ENCODE measurements at places on chromosomes 1 and 21.

DNA sequence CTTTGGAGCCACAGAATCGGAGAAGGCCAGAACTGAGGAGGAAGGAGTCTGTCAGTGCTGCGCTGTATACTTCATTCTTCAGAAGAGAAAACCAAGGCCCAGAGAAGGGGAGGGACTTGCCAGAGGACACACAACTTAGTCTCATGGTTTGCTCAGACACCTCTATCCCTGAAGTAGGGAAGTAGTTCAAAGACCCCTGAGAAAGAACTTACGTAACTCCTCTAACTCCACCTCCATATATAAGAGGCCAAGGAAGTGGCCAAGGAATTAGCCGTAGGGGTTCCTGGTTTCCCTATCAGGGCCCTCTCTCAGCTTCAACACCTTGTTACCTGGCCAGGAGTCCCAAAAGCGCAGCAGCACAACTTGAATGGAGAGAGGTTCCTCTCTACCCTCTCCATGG lies 580 bp upstream of the NECTIN4 start:
- no peak for DNase-seq

DNA sequence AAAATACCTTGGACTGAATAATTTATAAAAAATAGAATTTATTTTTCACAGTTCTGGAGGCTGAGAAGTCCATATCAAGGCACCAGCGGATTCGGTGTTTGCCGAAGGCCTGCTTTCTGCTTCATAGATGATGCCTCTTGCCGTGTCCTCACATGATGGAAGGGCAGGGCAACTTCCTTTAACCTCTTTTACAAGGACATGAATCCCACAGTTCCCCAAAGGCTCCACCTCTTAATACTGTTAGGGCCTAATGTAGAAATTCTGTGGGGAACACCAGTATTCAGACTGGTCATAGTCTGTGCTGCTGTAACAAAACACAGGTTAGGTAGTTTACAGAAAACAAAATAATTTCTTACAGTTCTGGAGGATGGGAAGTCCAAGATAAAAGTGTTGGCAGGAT lies 25.9 kb downstream of the DYRK1A start:
- DNase-seq = no peak

DNA sequence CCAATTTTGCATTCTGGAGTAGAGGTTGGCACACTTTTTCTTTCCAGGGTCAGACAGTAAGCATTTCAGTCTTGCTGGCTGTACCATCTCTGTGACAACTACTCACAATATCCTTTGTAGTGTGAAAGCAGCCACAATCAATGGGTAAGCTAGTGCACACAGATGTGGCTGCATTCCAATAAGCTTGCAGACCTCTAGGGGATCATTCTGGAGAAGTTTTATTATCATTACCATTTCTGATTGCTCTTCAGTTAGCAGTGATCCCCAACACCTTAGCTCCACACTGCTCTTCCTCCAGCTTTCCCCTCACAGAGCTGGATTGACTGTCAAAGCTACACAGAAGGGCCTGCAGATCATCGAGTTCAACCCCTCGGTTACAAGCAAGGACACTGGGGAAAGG lies 9.1 kb downstream of the RXRG start:
- no peak for DNase-seq

DNA sequence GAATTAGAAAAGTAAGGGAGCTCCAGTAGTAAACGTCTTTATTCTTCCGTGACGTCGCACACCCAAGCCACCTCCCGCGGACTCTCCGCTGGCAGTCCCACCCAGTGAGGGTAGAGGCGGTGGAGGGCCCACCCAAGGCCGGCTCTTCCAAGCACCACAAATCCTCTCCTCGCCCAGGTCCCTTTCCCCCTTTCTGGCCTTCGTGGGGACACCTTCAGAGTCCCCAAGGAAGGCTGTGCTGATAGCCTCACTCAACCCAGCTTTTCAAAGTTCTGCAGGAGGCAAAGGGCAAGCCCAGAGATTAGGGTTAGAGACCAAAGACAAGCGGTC lies 349 bp upstream of the GPN2 start:
- DNase-seq = no peak

DNA sequence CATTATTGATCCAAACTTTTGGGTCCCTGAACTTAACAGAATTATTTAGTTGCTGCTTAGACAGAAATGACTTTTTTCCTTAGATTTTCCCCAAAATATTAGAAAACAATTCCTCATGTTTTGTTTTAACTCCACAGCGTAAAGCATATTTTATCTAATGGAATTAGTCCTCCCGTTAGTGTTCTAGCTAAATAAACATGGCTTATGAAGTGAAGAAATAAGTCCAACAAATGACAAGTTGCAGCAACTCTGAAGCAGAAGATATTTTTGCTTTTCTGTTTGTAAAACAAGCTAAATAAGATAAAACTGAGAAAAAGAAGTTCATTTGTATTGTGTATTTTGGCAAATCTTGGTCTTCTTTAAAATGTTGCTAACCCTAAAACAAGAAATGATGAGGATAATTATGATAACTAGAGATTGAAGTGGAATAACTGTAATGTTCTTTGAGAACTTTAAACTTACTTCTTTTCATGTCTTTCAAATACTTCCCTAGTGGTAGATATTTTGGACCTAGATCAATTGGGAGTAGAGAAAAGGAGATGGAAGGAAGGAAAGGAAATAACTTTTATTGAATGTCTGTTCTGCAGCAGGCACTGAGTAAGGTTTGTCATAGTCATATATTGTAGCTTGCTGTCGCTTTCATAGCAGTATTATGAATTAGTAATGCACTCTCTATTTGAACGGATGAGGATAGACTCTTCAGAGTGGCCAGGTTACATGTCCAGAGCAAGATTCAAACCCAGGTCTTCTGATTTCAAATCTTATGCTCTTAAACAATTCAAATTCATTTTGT lies 12.5 kb downstream of the NFIA start:
- DNase-seq = no peak

- DNase-seq = no peak
Observed at GRCh38 chr21:22346576-22346975, 1348.4 kb downstream of the NCAM2 start.

GRCh38 chr1:247079141-247079874 lies 697 bp upstream of the ZNF670 start:
- peak; percentile 56 for DNase-seq

DNA sequence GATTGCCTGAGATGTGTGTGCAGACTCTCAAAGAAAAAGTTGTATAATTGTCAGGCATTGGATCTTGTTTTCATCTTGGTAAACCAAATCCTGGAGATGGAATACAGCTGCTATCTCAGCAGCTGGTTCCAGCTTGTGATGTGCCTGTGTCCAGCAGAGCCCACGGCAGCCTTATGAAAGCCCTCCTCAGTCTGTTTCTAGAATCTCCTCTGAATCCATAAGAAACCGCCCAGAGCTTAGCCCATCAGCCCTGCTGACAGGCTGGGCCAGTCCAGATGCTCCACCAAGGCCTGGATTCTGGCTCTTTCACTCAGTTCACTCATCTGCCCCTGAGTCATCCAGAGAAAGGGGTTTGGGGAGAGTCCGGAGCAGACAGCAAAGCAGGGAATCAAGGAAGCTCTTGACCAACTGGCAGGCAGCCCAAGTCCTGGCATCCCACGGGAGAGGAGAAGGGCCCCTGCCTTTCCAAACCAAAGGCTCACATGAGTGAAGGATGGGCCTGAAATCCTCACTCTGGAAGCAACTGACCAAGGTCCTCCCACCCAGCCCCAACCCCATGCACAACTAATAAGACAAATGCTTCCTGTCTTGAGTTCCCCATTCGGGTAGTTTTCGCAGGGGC lies 45.7 kb downstream of the NAV1 start:
- no peak for DNase-seq

DNA sequence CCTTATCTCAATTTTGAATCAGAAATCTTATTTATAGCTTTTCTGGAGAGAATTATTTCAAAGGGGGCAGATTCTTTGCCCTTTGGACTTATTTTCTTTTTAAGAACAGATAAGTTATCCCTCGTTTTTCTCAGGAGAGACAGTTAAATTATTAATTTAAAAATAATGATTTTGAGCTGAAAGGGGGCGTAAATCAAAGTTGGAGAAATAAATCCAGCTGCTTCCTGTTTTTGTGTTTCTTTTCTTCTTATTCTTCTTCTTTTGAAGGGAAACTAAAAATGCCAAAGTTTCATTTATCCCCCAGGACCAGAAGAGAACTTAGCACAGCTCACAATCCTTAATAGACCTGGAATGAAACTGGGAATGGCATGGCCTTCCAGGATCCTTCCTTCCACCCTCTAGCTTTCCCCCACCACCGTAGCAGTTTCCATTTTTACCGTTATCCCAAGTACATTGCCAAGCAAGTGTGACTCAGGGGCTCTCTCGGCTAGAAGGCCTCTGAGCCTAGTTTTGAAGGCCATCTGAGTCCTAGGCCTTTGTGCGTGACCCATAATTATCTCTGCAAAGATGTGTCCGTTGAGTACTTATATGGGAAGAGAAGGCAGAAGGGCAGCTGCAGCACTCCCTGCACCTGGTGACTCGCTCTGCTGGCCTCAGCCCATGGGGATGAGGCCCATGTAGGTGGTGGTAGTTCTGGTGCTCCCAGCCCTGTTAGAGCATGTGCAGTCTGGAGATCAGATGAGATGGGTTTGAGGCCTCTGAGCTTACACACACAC lies 181.7 kb downstream of the ROR1 start:
- no peak for DNase-seq

- DNase-seq = no peak
Observed at GRCh38 chr1:23122796-23123195, 45.9 kb downstream of the LUZP1 start.

- DNase-seq = no peak
Observed at GRCh38 chr1:225860107-225860506, 22.1 kb downstream of the TMEM63A start.

DNA sequence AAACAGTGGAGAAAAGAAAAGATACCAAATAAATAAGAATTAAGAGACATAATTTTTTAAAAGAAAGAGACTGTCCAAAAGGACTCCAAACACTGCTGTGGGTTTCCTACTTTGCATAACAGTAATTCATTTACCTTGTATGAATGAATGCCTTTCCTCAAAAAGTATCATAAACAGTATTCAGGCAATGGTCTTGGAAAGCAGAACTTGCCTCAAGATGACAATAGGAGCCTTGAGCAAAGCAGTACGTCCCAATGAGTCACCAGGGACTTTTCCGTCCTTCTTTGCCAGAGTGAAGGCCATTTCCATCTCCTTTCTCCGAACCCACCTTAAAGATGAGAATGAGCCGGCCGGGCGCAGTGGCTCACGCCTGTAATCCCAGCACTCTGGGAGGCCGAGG lies 186.4 kb downstream of the ZBTB18 start:
- DNase-seq = no peak

DNA sequence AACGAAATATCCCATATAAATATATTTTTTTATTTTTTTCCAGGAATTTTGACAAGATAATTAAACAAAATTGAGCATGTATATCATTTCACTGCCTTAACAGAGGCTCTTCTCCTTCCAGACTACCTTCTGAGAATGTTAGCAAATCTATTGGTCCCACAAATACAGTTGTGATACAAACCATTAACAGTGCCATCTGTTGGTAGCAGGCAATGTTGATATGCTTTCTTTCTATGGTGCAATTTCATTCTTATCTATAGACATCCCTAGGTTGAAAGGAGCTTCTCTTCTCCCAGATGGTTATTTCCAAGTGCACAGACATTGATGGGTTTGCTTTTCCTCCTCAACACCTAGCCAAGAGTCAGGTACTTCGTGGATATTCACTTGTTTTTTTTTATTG lies 303.6 kb downstream of the USH2A start:
- peak; percentile 49 for DNase-seq

- no peak for DNase-seq
Observed at GRCh38 chr1:76006234-76006633, 68.3 kb upstream of the ST6GALNAC3 start.

- DNase-seq = no peak
Observed at GRCh38 chr1:205246351-205247119, 18.8 kb downstream of the TMCC2 start.

DNA sequence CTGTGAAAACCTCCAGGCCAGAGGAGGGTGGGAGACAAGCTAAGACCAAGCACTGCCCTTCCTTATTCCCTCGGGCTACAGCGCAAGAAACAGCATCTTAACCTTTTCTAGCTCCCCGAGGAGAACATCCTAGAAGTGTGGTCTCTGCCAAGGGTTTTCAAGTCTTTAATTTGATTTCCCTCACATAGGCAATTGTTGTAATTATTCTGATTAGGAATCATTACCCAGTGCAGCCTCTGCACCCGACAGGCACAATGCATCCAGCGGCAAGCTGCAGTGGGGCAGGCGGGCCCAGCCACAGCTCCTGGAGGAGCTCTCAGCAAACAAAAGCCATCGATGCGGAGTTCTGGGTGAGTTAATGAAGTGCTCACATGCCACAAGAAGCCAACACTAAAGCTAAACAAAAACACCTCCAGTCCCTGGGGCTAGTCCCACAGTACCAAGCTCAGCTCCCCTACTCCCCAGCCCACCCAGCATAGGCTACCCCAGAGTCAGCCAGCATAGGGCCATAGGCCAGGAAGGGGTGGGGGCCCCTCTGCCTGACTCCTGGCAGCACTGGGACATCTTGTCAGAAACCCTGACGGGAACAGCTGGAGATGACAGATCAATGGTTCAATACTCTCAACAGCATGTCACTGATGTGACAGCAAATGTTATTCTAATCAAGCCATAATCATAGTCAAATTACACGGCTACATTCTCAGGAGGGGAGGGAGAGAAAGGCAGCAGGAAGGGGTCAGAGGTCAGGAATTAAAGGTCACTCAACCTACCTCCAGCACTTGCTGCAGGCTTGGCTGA lies 42.5 kb downstream of the ERI3 start:
- no peak for DNase-seq

- DNase-seq = no peak
Observed at GRCh38 chr1:203041351-203041932, 15.2 kb downstream of the PPFIA4 start.

GRCh38 chr1:27773826-27774445 lies 917 bp downstream of the STX12 start:
- DNase-seq = peak; percentile 74

GRCh38 chr1:59045636-59046035 lies 251.3 kb upstream of the FGGY start:
- no peak for DNase-seq

DNA sequence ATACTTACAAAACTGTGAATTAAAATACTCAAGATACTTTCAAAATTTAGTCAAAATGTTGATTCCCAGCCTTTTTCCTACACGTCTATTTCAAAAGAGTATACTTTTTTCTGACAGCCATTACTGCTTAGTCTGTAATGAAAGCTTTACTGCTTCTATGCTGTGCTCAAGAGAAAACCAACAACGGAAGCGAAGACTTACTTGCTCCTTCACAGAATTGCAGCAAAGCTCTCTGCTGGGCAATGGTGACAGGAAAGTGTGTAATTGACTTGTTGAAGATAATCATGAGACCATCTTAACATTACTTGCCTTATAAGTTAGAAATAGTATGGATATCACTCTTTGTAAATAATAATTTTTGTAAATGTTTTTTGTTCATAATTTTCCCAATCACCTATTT lies 1.7 kb upstream of the DYNLT5 start:
- no peak for DNase-seq
